Stimulated activated CD4-positive, alpha-beta T cell treated with anti-CD3 and anti-CD28 coated beads, Interleukin-2, amount 100 ng/mL, for 4 hours (primary cell): ENCODE measurements at places on chromosomes 7 and 10.

DNA sequence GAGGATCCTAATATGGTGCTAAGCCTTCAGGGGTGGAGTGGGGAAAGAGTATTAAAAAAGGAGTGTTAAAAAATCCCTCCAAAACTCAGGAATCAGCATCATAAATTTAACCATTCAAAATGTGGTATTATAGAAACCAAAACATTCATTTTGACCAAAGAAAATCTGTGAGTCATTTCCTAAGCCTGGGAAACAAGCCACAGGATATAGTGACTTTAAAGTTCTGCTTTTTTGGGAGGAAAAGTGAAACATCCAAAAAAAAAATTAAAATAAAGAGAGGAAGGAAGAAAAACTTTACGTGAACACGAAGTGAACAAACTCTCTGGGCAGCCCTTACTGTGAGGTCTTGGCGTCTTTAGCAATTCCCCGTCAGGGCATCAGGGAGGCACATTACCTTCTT is 74.0 kb upstream of the GSDME start:
- no peak for DNase-seq

DNA sequence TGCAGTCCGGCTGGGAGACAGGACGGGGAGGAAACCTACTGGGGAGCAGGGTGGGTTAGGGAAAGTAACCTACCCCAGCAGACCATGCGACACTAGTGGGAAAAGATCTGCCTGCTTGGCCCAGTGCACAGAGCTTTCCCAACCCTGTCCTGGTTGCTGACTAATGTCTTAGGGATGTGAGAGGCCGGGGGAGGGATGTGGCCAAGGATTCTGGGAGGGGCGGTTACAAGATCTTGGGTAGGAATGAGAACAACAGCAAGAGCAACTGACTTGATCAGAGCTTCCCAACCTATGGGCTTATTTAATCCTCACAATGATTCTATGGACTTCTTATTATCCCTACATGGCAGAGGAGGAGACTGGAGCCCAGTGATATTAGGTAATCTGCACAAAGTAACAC is 24.0 kb upstream of the EIF5AL1 start:
- no peak for DNase-seq

GRCh38 chr7:121017586-121017985 is 29.1 kb downstream of the CPED1 start:
- no peak for DNase-seq

DNA sequence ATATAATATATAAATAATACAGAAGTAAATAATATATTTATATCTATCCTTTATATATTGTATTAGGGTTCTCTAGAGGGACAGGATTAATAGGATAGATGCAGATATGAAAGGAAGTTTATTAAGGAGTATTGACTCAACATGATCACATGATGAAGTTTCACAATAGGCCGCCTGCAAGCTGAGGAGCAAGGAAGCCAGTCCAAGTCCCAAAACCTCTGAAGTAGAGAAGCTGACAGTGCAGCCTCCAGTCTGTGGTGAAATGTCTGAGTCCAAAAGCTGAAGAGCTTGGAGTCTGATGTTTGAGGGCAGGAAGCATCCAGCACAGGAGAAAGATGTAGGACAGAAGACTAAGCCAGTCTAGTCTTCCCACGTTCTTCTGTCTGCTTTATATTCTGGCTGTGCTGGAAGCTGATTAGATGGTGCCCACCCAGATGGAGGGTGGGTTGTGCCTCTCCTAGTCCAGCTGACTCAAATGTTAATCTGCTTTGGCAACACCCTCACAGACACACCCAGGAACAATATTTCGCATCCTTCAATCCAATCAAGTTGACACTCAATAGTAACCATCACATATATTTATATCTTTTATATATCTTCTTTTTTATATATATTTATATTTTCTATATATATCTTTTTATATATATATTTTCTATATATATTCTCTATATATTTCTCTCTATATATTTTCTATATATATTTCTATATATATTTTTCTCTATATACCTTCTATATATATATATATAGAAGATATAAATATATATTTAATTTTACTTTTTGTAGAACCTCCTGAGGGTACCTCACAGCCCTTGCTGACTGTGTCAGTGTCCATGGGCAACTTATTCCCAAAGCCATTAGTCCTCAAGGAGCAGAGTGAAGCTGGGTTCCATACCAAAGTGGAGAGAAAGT is 24.6 kb upstream of the AKR1B10 start:
- DNase-seq, result no peak

GRCh38 chr10:79127151-79127961 is 58.6 kb downstream of the ZMIZ1 start:
- no peak for DNase-seq

GRCh38 chr7:3495530-3495929 is 194.5 kb downstream of the SDK1 start:
- DNase-seq, result no peak

- no peak for DNase-seq
Observed at GRCh38 chr10:69578508-69578991, 5.3 kb upstream of the NEUROG3 start.

GRCh38 chr7:3861386-3861785 is 560.3 kb downstream of the SDK1 start:
- DNase-seq, result no peak

DNA sequence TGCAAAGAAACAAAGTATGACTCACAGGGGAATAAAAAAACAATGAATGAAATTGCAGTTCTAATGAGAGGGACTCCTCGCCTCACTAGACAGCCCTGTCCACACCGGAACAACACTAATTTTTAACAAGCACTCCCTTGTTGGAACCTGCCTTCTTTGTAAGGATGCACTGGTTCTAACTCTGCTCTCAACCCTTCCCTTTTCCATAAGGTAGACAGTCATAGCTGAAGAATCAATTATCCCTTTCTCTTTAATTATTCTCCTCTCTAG is 65.1 kb downstream of the TSPAN12 start:
- no peak for DNase-seq

DNA sequence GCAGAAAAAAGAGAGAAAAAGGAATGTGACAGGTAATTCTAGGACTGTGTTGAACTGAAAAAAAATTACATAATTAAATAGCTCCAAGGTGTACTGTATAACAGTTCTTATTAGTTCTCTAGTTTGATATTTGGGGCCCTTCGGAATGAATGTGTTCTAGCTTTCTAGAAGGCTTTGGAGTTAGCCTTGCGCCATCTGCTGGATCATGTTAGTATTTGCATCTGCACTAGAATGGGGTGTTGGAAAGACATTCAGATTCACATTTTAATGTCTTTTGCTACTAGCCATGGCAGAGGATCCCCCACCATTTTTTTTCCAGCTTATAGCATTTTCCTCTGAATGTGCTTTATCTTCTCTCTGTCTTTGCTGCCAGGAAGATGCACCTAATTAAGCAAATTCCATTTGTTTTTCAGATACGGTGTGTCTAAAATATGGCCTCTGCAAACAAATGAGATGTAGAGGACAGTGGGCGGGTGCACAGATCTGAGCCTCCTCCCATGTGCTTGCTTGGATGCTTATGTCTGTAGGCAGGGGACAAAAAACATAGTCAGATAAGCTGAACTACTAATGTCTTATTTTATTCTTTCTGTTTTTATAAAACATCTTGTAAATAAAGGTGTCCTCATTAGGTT is 238.5 kb downstream of the PHF14 start:
- DNase-seq, result peak; percentile 3

- no peak for DNase-seq
Observed at GRCh38 chr10:22560096-22560912, 154.1 kb downstream of the PIP4K2A start.

- no peak for DNase-seq
Observed at GRCh38 chr7:142168746-142169145, 57.2 kb downstream of the MGAM2 start.

- no peak for DNase-seq
Observed at GRCh38 chr7:45695249-45695995, 121.3 kb downstream of the ADCY1 start.

DNA sequence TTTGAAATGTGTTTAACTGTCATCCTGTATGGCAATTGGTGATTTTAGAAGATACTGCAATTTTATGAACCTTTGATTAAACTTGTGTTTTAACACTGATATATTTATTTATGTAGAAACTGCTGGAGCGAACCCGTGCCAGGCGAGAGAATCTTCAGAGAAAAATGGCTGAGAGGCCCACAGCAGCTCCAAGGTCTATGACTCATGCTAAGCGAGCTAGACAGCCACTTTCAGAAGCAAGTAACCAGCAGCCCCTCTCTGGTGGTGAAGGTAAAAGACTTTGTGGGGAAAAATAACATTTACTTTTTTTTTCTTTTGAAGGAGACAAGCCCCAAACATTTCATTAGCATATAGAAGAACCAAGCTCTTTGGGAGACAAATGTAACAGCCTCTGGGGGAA is 6.5 kb downstream of the ANLN start:
- no peak for DNase-seq

- no peak for DNase-seq
Observed at GRCh38 chr10:57218382-57218781, 857.3 kb upstream of the ZWINT start.

DNA sequence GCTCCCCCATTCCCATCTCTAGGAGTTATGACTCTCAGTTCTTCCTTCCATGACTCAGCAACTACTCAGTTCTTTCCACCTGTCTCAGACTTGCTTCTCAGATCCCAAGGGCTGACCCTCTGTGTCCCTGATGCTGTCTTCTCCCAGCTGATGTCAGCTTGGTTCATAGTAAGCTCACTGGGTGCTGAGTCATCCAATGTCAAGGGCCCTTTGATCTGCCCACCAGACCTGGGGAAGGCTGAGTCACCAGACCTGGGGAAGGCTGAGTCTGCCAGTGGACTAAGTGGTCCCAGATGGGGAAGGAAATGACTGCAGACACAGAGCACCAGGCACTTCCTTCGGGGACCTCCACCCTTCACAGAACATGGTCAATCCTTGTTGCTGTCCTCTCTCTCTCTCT is 76.1 kb upstream of the ZEB1 start:
- peak; percentile 62 for DNase-seq

DNA sequence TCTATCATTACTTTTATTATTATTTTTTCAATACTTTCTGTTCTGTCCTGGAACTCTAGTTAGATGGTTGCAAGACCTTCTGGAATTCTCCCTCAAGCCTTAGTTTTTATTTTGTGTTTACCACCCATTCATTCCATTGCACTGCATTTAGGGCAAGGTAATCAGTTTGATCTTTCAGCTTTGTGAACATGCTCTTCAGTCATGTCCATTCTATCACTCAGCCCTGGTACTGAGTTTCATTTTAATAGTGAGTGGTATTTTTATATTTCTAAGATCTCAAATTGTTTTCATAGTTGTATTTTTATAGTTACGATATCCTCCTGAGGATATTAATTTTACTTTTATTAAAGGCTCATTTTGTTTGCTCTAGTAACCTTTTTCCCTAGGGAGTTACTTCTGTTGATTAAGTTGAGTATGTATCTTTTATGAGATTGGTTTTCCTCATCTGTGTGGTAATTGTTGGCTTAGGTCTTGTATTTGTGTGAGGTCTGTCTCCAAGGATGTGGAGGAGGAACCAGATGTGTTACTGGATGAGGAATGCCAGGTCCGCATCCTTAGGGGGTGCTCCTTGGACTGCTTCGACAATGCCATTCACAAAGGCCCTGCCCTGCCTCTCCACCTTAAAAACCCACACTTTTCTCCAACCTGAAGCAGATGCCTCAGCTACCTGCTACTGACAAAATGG is 46.7 kb upstream of the RAB18 start:
- no peak for DNase-seq

- no peak for DNase-seq
Observed at GRCh38 chr7:1026721-1027161, 17.6 kb upstream of the GPR146 start.

DNA sequence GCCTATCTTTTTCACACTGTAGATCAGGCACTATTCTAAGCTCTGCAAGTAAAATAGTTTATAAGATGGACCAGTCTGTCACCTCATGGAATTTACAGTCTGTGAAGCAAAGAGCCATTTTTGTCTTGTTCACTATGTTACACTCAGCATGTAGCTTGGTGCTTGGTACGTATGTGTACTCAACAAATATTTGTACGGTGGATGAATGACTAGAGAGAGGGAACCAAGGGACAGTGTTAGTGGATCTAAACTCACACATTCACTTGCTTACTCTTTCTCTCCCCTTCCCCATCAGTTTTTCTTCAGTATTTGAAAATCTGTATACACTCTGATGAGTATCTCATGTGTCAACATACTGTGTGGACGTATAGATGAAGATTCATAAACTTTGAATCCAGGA is 45.9 kb downstream of the PTF1A start:
- no peak for DNase-seq

DNA sequence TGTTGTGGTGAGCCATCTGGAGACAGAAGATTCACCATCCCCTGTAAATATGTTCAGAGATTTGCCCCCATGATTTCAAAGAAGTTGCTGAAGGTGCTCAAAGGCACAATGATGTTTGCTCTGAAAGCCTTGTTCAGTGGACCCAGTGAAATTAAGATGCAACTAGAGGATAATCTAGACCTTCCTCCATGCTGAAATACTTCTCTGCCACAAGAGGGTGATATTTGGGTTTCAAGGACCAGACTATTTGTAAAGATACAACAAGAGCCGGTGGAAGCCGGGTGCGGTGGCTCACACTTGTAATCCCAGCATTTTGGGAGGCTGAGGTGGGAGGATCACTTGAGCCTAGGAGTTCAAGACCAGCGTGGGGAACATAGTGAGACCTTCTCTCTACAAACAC is 13.5 kb upstream of the MSRB2 start:
- no peak for DNase-seq

GRCh38 chr10:43077421-43078171 is 727 bp downstream of the RET start:
- no peak for DNase-seq

DNA sequence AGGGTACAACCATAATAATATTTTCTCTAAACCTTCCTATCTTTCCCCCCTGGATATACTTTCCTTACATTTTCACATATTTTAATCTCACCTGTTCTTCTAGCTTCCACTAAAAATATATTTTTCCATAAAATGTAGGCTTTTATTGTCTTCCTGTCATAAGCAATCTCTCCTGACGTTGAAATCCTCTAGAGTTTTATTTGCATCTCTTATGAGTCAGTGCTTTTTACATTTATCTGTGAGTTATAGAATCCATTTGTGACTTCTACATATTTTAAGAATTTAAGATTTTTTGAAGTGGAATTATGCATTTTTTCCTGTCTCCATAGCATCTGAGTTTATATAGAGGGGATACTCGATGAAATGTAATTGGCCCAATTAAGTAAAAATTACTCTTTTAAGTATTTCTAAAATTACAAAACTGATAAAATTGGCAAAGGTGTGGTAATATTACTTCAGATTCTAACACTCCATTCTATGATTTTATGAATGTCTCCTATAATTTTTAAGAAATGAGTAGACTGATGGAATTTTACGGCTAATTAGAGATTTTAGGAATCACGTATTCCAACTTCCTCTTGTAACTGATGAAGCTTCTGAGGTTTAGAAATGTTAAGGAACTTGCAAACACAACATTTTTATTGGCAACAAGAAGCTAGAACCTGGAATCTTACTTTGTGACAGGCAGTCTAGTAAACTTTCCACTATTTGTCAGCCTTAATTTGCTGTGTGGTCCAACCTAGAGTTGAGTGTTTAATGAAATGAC is 422.9 kb upstream of the SEMA3A start:
- DNase-seq, result no peak

- peak; percentile 33 for DNase-seq
Observed at GRCh38 chr10:97849687-97850402, at the start of gene GOLGA7B. GOLGA7B (plus strand) TSS chr10:97849843; CDS start chr10:97850304, 461 bp downstream.
